Cardiac fibroblast (primary cell): ENCODE measurements at places on chromosomes 2 and 18.

- DNase-seq, result no peak
Measured at GRCh38 chr2:11517906-11518305, 15.9 kb upstream of the GREB1 start.

- DNase-seq, result peak; percentile 59
Measured at GRCh38 chr2:190959911-190960788, 53.8 kb downstream of the STAT1 start.

DNA sequence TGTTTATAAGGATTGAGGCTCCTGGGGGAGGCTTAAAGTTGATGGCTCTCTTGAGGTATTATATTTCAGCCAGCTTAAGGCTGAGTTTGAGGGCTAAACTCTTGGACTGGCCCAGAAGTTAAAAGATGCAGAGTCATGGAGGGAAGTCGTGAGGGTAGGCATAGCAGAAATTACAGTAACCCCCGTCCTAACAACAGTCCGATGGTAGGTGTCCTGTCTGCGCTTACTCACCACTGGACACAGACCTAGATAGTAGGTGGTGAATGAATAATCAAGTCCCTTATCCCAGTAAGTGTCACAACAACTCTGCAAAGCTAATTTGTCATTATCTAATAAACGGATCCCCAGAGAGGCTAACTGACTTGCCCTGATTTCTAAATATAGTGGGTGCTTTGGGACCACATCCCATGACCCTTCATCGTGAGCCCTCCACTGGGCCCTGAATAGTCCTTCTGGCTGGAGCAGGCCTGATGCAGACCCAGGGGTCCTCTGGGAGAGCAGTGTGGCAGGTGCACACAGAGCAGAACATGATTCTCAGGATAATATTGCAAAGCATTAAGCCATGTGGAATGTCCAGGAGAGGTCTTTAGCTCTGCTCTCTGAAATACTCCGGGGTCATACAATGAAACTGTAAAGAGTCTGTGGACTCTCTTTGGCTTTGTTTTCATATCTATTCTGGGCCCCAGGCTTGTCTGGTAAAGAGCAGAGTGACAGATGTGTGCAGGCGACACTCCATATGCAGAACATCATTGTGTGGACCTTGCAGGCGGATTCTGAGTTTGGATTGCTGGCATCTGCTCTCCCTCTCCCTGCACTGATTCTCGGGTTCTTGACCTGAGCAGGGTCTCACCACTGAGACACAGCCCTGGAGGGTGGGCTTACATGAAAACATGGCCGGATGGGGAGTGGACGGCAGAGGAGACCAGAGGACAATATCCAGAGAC lies 98.1 kb downstream of the RNF144A start:
- DNase-seq, result no peak

DNA sequence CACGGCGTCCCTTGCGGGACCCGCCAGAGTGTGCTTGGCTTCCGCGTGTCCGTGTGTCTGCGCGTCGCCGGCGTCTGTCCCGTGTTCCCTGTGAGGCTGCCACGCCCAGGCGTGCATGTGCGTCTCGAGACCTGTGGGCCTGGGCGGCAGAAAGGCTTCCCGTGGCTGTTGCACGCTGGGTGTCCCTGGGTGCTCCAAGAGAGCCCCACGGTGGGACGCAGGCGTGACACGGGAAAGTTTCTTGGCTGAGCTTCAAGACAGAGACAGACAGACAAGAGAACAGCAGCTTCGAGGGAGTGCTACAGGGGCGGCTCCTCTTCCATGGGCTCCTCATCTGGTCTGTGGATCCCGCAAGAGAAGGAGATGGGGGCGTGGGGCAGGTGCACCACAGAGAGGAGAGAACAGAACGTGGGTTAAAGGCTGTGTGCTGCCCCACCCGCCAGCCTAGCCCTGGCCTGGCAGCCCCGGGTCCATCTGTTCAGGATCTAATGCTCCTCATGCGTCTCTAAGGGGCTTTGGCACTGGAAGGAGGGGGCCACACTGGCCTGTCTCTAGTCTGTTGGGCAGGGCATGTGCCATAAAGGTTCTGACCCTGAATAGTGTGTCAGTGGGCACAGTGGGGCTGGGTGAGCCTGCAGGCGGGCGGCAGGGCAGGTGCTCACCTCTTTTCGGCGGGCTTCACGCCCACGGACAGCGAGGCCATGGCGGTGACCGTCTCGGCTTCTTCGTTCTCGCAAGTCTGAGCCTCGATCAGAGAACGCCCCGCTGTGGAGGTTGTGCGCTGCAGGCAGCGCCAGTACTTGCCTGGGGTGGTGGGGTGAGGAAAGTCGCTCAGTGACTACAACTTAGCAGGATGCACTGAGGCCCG lies 205.1 kb downstream of the TWIST2 start:
- DNase-seq, result no peak

- DNase-seq, result no peak
Measured at GRCh38 chr18:58616446-58616845, 12.4 kb downstream of the ALPK2 start.

DNA sequence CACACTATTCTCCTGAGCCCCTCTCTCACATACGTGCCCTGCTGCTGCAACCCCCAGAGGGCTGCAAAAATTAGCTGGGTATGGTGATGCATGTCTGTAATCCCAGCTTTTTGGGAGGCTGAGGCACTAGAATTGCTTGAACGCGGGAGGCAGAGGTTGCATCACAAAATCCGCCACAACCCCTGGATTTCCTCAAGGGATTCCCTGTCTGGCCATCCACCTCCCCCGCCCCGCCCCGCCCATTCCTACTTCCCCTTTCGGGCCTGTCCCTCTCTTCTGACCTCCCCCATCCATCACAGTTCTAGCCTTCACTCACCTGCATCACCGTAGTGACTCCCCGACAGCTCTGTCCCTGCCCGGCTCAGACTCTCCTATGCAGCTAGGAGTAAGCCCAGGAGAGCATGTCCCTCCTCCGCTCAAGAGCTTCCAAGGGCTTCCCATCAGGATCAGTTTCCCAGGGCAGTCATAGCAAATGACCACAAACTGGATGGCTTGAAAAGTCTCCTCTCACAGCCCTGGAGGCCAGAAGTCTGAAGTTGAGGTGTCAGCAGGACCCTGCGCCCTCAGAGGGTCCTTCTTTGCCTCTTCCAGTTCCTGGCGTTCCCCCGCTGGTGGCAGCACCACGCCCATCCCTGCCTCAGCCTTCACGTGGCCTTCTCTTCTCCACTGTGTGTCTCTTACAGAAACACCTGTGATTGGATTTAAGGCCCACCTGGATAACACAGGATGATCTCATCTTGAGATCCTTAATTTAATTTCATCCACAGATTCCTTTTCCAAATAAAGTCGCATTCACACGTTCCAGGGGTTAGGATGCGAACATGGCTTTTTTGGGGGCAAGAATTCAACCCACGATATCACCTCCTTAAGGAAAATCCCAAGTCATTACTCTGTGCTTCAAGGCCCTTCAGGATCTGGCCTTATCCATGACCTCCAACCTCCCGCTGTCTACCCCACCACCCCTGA lies 58.5 kb downstream of the HS1BP3 start:
- no peak for DNase-seq

- peak; percentile 98 for DNase-seq
Measured at GRCh38 chr2:160387558-160388262, 105.9 kb downstream of the RBMS1 start.

DNA sequence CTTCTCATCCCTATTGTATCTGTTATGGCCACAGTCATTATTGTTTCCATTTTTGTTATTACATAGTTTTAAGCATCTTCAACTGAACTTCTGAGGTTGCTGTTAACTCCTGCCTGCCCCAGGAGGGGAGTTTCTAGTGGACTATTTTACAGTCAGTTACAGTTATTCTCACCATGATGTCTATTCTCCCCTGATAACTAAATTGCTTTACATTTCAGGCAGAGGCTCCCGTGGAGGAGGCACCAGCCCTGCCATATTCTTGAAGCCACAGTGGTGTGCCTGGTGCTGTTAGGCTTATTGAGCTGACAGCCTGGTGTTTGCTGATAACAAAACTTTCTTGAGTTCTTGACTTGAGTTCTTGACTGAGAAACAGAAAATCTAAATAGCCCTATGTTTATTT lies 256.4 kb downstream of the TFCP2L1 start:
- DNase-seq, result no peak

DNA sequence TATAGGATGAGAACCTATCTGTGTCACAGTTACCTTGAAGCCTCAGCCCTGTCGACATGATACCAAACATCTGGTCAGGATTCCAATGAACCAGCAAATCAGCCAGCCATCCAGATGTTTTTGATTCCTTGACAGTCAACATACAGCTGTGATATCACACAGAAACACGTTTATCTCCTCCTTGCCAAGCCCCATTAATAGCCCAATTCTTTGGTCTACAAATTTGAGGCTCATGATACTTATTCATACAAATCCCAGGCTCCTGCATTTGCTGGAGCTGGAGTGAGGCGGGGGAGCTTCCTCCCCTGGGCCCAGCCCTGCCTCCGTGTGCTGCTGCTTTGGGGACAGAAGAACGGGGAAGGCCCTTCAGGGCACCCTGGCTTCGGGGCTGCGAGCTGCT lies 611.6 kb upstream of the SALL3 start:
- no peak for DNase-seq

GRCh38 chr18:70428439-70428838 lies 139.6 kb downstream of the SOCS6 start:
- DNase-seq, result no peak

GRCh38 chr2:104919127-104919526 lies 65.2 kb downstream of the POU3F3 start:
- DNase-seq, result no peak

- no peak for DNase-seq
Measured at GRCh38 chr2:190722835-190723234, 74.0 kb downstream of the NAB1 start.

DNA sequence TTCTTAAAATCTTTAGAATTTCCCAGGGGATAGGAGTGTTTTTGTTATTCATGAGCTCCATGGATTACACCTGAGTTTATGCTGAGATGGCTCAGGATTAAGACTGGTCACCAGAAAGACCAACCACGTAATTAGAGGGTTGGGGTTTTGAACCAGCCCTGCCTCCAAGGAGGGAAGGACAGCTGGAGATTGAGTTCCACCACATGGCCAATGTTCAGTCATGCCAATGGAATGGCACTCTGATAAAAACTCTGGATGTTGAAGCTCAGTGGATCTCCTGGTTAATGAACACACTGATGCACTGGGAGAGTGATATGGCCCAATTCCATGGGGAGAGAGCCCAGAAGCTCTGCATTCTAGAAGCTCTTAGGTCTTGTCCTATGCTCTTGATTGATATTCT lies 38.7 kb upstream of the PTPN4 start:
- no peak for DNase-seq

- no peak for DNase-seq
Measured at GRCh38 chr2:81942136-81942680, 1637.7 kb upstream of the LRRTM1 start.

GRCh38 chr2:154692927-154693326 lies 5.6 kb upstream of the KCNJ3 start:
- DNase-seq, result peak; percentile 18

DNA sequence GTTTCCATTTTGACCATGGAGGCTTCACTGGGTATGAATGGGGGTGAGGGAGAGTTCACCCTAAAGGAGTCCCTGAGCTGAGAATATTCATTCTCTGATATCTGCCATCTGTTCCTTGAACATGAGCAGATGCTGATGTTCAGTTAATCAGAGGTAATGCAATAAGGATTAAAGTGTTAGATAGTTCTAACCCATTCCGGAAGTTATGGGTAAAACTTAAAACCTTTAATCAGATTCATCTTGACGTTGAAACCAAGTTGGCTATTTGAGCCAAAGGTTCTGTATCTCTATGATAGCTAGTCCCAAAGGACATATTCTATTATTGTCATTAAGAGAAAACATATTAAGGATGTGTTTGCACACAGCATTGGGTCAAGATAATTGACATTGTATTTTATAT lies 268.9 kb downstream of the PLCL1 start:
- no peak for DNase-seq

- DNase-seq, result no peak
Measured at GRCh38 chr2:172193331-172194089, 90.8 kb upstream of the DLX2 start.

- DNase-seq, result peak; percentile 28
Measured at GRCh38 chr2:31212659-31213600, 4.4 kb downstream of the CAPN14 start.

GRCh38 chr2:178700922-178701342 lies 106.3 kb downstream of the TTN start:
- peak; percentile 57 for DNase-seq

- no peak for DNase-seq
Measured at GRCh38 chr2:181500201-181500600, 43.0 kb downstream of the ITGA4 start.

DNA sequence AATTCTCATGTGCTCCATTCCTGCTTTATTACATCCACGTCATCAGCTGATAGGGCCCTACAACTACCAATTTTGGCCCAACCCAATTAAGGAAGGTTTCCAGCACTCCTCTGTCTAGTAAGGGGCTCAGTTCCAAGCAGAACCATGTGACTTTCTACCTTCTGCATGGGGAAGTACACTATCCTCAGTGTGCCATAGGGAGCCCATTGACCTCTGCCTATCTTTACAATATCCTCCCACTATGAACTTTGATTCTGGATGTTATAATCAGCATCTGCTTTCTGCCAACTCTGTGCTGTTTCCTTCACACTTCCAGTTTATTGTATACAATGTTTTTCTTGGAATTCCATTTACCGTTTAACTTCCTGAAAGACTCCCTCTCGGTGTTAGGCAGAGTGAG lies 53.9 kb upstream of the GCFC2 start:
- DNase-seq, result no peak

- DNase-seq, result no peak
Measured at GRCh38 chr2:98921062-98921461, 15.0 kb downstream of the CRACDL start.

- DNase-seq, result peak; percentile 8
Measured at GRCh38 chr2:51301381-51301780, 269.4 kb upstream of the NRXN1 start.

DNA sequence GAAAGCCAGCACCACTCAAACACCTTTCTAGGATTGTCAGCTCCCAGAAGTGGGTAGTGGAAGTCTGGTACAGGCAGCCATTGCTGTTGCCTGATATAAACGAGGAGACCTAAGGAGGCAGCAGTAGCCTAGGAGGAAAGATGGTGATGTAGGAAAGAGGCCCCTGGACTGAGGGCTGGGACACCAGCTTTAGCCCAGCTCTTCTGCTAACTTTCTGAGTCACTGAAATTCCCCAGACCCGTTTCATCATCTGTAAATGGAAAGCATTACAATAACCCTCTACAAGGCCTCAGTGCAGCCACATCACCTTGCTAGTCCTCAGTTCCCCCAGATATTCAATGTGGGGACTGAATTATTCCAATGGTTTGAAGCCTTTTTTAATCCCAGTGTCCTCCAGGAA lies 336.5 kb downstream of the TNS1 start:
- DNase-seq, result no peak

DNA sequence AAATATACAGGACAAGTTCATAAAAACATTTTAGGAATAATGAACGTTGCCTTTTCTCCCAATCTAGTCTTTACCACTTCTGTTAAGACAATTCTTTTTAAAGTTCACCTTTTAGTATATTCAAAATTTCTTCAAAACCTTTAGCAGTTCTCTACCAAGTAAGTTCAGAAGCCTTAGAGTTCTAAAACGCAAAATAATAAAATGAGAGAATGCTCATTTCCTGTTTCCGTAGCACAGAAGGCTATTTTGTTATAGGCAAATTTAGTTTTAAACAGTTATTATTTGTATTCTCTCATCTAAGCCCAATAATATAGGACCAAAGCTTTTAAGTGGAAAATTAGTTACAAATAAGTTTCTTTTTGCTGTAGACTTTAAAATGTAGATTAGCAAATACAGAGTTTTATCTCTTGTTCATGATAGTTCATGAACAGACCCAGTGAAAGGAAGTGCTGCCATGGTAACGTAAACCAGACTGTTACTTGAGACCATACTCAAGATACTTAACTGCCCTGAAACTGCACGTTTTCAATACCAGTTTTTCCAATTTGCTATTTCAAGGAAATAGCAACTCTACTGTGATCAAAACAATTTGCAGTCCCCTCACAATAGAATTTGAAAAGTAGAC lies 173.1 kb upstream of the STON1 start:
- peak; percentile 84 for DNase-seq

- DNase-seq, result no peak
Measured at GRCh38 chr18:21833604-21834298, 93.2 kb downstream of the MIB1 start.
